Fibroblast of upper back skin (primary cell): ENCODE measurements at places on chromosomes 12 and 14.

GRCh38 chr12:118986050-118986449 lies 4.7 kb downstream of the SRRM4 start:
- DNase-seq: no peak

GRCh38 chr12:113048716-113049127 lies 7.8 kb upstream of the DTX1 start:
- peak; percentile 54 for DNase-seq

DNA sequence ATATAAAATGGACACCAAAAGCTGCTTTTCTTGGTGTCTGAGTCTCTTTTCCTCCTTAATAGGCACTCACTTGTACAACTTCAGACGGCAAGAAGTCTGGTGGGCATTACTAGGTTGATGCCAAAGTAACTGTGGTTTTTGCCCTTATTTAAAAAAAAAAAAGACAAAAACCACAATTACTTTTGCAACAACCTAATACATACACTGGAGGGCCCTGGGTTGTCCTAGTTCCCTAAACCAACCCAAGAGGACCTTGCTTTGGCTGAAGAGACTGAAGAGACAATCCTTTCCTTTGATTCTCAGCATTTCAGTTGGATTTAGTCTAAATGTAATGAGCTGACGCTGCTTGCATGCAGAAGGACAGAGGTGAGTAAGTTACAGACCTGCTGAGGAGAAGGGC lies 16.2 kb upstream of the PLEKHG3 start:
- DNase-seq: no peak

- DNase-seq: peak; percentile 56
These were observed 32.7 kb upstream of the SELPLG start for GRCh38 chr12:108666401-108666881.

GRCh38 chr14:81305743-81306142 lies 85.0 kb upstream of the GTF2A1 start:
- no peak for DNase-seq

DNA sequence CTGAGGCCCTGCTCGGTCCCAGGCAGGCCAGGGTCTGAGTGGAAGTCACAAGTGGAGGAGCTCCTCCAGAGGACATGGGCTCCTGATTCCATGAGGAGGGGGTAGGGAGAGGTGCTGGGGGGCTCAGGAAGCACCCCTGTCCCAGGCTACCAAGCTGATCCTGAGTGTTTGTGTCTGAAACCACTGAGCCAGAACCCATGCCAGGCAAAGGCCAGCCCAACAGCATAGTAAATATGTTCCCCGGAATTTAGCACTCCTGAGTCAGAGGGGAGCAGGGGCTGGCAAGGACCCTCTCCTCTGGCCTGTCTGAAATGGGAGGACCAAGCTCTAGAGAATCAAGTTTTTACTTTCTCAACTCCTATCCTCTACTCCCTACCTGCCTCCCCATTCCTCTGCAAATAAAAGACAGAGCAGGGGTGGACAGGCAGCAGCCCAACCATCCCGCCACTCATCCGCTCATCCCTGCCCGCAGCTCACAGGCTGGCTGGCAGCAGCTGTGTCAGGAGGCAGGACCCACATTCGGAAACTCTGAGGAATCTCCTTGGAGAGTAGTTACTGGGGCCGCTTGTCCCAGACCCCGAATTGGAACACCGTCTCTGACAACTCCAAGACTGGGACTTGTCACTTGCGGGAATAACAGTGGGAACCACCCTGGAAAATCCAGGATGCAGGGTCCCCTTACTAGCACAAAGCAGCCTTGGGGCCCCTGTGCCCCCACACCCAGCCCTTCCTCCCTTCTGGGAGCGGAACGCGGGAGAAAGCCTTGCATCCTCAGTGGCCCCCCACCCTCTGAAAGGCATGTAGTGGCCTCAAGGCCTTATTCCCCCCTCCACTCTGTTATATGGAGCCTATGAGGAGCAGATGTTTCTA lies 102.5 kb downstream of the ZFP36L1 start:
- no peak for DNase-seq
